NCI-H1694 (cell line): ENCODE measurements at places on chromosomes 2 and 18.

DNA sequence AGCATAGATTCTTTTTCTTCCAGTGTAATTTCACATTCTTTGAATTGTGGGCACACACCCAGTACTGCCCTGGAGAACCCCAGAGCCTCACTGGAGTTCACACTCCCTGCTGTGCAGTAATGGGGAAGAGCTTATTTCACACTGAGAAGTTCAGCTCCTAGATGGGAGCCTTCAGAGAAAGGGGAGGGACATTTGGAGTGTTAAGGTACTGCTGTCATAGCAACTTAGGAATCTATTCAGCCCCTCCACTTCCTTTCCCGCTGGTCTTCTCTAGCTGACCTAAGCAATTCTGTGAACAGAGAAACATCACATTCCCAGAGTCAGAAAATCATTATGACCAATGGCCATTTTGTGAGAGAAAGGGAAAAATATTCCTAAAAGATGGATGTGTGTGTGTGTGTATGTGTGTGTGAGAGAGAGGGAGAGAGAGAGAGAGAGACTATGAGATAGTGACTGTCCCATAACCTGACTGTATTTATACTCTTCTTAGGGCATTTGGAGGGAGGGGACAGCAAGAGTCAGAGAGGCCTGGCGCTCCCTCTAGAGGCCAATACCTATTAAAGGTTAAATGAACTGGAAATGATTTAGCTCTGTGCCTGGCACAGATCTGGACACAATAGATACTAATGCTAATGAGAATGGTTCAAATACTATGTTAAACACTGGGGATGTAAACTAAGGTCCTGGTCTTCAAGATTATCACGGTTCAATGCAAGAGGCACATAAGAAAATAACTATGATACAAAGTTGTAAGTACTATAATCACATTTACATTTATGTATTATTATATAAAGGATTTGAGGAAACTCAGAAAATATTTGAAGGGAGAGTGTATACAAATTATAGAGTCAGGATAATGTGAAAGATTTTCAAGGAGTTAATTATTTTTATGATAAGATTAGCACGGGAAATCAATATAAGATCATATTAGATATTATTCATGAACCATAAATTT, 41.5 kb upstream of the RPE start:
- DNase-seq: peak; percentile 79

GRCh38 chr2:102601730-102602129, 17.6 kb upstream of the SLC9A2 start:
- no peak for DNase-seq

DNA sequence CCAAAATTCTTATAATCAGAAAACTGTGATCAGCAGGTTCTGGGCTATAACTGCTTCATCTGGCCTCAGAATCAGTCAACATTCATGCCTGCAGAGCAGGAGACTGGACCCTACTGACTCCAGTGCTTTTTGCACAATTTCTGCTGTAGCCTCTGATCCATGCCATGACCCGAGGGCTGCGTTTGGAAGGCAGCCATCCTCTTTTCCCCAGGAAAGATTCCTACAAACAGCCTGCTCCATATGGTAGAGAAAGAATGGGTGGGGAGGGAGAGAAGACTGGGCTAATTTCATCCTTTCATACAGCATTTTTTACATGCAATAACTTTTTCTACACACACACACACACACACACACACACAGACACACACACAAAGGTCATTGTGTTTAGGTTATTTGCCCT, 133.0 kb upstream of the MMADHC start:
- no peak for DNase-seq

DNA sequence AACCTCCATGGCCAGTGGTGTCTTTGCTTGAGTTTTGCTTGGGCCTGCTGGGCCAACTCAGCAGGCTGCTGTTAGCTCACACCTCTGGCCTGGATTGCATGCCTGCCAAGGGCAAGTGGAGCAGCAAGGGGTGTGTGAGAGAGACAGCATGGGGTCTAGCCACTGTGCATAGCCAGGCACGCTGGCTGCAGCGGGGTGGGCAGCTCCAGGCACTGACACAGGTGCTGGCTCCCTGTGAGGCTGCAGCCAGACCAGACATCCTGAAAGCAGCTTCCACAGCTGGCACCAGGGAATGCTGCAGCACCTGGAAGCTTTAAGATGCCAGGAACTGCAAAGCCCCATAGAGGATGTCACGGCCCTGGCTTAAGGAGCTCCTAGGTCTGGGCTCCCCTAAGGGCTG, 376.4 kb upstream of the VWC2L start:
- no peak for DNase-seq

GRCh38 chr2:80499095-80499494, 194.5 kb upstream of the LRRTM1 start:
- peak; percentile 32 for DNase-seq

GRCh38 chr2:155372969-155373368, 674.5 kb downstream of the KCNJ3 start:
- peak; percentile 21 for DNase-seq

GRCh38 chr2:98908931-98909316, 27.1 kb downstream of the CRACDL start:
- no peak for DNase-seq

GRCh38 chr2:78416625-78417300, 608.7 kb upstream of the REG3G start:
- DNase-seq: no peak

DNA sequence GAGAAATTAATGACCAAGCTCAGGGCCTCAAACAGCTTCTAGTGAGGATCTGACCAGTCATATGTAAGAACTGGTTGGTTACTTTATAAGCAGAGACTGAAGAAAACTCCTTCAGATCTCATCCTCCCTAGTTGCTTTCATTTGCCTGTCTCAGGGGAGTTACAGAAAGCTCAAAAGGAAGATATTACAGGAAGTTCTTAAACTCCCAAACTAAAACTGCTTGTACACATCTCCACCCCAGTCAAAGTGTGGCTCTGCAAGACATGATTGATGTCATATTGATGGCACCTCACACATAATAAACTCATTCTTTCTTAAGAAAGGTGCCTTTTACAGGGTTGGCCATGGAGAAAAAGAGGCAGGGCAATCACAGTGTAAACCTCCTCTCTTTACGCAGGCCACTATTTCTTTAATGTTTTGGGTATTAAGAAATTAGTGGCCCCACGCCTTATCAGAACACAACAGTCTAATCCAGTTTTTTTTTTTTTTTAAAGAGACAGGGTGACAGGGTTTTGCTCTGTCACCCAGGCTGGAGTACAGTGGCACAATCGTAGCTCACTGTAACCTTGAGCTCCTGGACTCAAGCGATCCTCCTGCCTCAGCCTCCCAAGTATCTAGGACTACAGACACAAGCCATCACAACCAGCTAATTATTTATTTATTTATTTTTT, 62.6 kb upstream of the STK17B start:
- no peak for DNase-seq

DNA sequence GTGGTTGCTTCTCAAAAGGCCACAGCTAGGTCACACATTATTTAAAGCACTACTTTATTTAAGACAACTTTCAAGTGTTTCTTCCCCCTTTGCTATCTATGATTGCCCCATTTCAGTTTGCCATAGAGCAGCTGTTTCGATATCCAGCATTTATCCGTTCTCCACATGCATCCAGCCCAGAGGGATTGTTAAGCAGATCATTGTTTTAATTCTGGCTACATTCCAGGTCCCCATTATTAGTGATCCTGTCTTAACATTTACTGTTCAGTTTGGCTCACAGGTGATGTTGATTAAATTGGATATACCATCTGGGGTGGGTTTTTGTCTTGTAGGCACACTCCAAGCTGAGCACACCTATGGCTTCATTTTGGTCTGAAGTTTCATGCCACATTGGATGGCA, 638.7 kb downstream of the ZEB2 start:
- DNase-seq: peak; percentile 8
